ENCODE measurements at places on chromosomes 11 and 22. TPM values are rescaled to one million over a fixed set of nuclear protein-coding genes. Genes with fewer than 3 reads are reported as not detected.

Gene APOA1
- not detected for total RNA-seq

Gene NECTIN1
- total RNA-seq: 9.7 TPM

Gene SDHD
- total RNA-seq: 52.0 TPM

Gene PACSIN3
- 69.4 TPM for total RNA-seq

Gene SPDYC
- not detected for total RNA-seq

Gene HTR3A
- not detected for total RNA-seq

DNA sequence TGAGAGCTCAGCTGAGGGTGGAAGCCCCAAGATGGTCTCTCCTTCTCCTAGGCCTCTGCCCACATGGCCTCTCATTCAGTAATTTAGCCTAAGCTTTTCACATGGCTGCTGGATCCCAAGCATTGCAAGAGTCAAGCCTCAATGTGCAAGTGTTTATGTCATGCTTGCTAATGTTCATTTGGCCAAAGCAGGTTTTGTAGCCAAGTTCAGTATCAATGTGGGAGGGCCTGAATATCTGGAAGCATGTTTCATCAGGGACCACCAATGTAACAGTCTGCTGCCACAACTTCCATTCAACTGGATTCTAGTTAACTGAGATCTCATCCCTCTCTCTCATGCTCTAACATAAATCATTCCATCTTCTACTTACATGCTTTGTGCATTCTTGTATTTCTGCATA, 8.5 kb upstream of the SYTL2 start:
- no peak for DNase-seq

DNA sequence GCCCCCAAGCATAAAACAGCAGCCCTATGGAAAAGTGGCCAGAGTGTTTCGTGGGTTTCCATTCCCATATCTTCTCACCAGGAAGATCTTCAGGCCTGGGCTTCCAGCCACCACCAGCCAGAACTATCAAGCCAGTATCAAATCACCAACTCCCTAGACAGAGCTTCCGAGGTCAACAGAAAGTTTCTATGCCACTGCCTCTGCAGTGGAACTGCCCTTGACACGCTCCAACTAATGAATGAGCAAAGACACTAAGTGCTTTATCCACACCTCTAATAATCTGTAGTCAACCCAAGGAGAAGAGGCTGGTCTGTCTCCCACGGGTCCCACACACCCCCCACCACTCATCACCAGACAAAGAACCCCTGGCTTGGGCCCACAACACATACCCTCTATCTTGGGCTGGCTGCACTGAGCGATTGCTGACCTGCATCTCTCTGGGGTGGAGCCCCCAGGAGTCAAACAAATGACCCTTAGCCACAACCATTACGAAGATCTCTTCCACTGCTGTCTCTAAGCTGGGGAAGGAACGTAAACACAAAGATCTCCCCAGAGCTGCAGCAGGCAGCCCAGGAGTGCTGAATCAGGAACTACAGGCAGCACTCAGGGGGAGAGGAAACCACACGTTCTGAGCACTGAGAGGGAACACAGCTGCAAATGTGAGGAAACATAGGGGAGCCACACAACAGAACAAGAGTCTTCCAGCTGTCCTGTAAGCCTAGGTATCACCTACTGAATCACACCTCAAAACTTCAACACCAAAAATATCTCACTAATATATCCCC, 9.7 kb downstream of the OR5AN1 start:
- DNase-seq: no peak

DNA sequence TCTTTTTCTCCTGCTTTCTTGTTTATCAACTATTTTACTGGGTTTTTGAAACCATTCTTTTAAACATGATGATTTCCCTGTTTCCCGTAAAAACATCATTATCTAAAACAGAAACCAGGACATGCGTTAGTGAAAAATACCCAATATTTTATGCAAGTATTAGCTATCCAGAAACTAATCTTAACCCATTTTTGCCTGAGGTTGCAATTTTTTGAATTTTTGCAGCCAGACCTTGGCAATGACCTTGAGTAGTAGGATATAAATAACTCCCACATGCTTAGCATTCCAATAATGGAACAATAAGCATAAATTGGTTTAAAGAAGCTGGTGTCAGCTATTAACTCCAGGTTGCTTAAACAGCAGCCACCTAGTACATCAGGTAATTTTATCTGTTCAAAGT, 308.9 kb upstream of the ANO3 start:
- no peak for DNase-seq

DNA sequence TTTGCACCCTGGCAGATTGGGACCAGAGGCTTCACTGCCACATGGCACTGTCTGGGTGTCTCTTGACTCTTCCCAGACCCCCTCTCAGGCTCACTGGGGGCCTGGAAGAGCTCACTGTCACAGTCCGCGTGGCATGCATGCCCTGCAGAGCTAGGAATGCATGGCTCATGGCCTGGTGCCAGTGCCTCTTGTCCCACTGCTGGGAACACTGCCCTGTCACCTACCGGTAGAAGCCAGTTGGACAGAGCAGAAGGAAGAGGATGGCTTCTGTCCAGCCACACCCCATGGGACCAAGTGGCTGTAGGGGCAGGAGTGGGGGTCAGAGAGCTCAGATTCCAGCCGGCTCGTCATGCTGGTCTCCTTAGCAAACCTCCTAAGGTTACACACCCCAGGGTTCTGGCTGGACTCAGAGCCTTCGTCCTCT, 29.7 kb downstream of the MB start:
- no peak for DNase-seq

Data from chondrocyte (in vitro differentiated cells).